ENCODE measurements at places on chromosomes 4 and X.

DNA sequence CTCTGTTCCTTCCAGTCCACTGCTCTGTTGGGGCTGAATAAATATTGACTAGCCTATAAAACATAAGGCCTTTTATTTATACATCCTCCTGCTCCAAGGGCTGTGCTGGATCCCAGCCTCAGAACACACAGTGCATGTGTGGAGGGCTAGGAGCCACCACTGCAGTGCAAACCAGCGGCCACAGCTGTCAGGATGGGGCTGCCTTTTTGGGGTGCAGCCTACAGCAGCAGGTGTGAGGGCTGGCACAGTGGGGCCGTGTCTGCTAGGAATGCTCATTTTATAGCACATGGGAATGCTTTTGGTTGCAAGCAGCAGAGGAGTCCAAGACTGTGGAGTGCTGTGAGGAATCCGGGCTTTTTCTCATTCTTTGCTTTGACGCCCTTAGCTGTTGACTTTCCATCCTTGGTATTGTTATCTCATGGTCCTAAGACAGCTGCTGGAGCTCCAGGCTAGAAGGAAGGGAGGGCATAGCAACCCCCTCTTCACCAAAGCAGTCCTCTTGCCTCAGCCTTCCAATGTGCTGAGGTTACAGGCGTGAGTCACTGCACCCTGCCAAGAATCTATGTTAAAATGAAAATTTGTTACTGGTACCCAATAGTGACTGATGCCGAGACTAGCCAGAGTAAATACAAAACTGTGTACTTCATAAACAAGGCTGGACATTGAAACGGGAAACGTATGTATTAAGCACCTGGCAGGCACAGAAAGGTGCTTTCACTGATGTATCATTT, 334.3 kb upstream of the GATB start:
- no peak for DNase-seq

DNA sequence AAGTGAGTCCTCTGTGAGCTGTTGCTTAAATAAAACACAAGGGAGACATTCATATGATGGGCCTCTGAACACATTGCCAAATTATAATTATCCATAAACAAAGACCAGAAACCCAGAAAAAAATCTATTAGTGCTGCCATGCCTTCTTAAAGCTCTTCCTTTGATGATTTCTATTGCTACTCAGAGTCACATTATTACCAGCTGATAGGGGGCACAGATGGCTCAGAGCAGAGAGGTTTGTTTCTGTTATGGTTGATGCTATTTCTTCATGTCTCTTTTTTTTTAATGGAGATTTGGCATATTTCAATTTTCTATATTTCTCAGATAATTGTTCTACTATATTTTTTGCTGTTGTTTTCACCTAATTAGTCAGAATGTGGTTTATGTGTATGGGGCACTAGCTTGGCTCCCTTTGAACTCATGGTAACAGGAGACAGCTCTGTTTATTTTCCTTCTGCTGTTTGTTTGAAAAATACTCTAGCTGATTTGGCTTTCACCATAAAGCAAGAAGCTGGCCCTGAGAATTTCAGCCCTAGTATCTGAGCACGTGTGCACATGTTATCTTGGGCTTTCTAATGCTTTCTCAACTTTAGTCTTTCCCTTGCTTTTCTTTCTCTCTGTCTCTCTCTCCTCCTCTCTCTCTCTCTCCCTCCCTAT, 568.8 kb downstream of the PPARGC1A start:
- DNase-seq, result no peak

GRCh38 chr4:82818664-82819662, 20.4 kb upstream of the SCD5 start:
- DNase-seq, result no peak

DNA sequence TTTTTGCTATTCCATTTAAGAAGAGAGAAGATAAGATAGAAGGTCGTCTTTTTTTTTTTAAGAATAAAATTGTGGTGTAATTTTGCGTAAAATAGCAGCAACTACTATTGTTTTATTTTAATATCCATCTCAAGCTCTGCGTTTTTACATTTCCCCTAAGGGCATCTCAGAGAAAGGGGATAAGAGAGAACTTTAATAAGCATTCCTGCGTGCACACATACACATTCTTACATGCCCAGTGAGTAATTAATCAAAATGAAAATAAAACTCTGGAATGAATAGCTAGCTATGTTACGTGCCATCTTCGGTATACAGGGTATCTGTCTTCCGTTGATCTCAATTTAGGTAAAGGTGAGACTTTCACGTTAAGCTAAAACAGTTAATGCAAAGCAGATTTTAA, 200.3 kb upstream of the TENM3 start:
- no peak for DNase-seq

DNA sequence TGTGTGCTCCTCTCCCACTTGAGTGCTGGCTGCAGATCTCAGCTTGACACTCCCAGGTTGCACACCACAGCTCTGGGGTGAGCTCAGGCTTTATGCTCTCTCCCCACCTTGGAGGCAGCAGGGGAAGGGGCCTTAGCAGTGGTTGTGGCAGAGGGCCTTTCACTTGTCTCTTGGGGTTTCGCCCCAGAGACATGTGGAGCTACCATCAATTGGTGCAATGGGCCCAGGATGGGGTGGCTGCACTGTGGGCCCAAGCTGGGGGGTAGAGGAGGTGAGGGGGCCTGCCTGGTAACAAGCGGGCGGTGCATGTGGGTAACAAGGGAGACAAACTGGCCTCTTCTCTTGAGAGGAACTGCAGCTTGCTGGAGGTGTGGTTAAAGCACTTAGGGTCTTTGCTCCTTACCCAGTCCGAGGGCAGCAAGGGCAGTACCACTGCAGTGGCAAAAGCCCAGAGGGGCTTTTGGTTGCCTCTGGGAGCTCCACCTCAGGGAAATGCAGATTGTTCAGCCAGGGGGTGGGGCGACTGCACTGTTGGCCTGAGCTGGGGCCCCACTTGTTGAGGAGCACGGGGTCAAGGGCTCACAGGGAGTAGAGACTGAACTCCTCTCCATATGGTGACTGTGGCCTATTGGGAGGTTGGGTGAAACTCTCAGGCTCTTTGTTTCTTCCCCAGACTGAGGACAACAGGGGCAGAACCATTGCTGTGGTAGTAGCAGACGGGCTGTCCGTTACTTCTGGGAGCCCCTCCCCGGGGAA, 30.5 kb upstream of the OR13H1 start:
- no peak for DNase-seq

DNA sequence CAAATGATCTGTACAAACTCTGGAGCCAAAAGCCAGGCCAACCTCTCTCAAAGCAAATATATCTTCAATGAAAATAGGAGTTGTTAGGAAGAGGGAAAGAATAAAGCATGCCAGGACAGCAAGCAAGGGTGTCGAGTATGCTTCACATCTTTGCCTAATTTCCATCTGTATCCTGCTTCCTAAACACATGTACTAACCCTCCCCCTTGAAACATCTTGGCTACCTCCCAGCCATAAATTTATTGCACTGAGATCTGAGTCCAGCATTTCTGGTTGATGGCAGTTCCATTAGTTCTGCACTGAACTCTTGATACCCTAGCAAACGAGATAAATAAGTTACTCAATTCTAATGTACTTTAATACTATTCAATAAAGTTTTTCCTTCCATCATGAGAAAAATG, 430.5 kb upstream of the TRAM1L1 start:
- DNase-seq, result no peak

DNA sequence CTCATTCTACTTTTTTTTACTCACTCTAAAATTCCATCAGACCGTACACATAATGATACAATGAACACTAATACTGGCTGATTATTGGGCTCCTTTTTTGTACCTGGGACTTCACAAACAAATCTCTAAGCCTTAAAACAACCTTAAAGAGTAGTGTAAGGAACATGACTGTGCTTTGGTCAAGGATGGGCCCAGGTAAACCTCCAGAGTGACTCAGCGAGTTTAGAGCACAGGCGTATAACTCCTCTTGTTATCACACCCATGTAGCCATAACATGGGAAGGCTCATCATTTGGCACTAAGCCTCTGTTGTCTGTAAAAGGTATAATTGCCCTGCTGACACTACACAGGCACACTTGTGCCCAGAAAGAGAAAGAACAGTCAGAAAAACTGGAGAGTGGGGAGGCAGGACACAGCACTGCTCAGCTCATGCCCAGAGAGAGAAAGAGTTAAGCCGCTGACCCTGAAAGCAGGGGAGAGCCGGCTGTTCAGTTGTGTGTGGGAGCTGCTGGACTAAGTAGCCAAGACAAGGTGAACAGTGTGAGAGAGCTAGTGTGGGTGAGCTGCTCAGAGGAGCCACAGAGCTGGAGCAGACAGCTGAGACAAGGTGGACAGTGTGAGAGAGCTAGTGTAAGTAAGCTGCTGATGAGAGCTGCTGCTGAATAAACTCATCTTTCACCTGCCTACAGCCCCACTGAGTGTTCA, 319.6 kb upstream of the BMP3 start:
- no peak for DNase-seq

GRCh38 chrX:2284601-2285000, 216.2 kb downstream of the DHRSX start:
- DNase-seq, result no peak

DNA sequence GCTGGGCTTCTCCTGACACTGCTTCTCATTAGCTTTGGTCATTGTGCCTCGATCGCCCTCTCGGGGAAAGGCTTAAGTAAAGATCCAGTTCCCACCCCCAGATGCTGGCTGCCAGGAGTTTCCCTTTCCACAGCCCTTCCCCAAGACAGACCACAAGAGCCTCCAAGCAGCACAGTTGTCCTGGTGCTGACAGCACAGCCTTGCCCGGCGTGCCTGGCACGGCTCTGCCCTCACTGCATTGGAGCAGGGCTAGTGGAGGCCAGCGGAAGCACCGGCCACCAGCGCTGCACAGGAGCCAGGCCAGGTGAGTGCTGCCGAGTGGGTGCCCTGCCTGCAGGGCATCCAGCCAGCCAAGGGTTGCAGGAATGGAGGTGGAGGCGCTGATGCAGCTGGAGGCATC, 9.7 kb upstream of the MSANTD1 start:
- DNase-seq, result no peak

- no peak for DNase-seq
Observed at GRCh38 chr4:2768124-2768523, 12.0 kb upstream of the TNIP2 start.

DNA sequence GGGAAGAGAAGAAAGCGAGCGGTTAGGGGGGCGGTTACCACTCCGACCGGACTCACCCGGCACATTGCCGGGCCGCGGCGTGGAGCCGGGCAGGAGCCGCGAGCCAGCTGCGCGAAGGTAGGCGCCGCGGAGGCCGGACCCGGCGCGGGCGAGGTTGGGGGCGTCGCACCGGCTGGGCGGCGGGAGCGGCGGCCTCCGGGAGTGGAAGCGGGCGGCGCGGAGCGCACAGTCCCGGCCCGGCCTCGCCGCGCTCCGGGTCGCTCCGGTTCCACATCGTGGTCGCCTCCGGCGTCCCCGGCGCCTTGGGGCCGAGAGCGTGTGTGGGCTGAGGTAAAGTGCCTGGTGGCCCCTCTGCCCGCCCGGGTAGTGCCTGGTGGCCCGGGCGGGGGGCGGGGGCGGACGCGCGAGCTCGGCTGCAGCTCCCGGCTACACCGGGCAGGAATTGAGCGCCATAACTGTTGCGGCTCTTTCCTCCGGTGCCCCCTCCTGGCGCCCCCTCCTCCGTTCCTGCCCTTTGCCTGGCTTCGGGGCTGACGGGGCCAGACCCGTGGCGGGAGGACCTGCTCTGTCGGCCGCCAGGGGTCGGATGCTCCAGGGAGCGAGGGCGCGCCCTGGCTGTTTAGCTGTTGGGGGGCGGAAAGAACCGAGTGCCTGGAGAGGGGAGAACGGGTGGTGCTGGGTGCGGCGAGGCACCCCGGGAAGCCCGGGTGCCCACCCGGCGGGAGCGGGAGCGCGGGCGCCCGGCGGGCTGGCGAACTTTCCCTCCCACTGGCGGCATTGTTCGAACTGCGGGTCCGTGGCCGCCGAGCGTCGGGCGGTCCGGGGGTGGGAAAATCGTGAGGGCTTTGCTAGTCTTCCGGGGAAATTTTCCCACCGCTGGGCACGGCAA, 626 bp downstream of the JADE3 start:
- peak; percentile 26 for DNase-seq

- no peak for DNase-seq
Observed at GRCh38 chr4:23962462-23962861, 72.6 kb upstream of the PPARGC1A start.

DNA sequence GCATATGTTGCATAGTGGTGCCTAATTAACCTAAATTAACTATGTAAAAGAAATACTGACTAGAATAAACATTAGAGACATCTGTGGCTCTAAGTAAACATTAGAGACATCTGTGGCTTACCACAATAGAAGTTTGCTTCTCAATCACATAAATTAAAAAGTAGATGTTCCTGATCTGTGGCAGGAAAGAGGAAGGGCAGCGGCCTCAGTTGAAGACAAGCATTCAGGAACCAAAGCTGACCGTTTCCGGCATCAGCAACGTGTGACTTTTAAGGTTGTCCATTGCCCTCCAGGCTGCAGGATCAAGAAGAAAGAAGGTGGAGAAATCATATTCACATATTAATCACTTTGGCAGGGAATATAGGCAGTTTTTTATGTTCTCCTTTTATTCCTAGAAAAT, 336.3 kb upstream of the TRAM1L1 start:
- no peak for DNase-seq

GRCh38 chrX:16839852-16840460, 30.2 kb downstream of the RBBP7 start:
- no peak for DNase-seq

DNA sequence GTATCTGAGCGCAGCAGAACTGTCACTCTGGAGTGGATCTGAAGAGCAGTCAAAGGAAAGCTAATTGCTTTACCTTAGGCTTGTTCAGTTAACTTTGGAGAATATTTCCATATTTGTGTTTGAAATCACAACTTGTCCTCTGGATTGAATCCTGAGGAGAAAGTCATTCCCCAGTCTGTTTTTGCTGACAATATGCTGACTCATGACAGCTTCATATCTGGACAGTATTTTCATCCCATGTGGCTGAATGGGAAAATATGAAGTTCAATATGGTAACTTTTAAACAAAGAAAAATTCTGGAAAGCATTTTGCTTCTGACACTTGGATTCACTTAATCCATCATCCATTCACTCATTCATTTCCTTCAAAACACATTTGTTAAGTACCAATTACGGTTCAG, 46.3 kb upstream of the MAGEC3 start:
- no peak for DNase-seq

DNA sequence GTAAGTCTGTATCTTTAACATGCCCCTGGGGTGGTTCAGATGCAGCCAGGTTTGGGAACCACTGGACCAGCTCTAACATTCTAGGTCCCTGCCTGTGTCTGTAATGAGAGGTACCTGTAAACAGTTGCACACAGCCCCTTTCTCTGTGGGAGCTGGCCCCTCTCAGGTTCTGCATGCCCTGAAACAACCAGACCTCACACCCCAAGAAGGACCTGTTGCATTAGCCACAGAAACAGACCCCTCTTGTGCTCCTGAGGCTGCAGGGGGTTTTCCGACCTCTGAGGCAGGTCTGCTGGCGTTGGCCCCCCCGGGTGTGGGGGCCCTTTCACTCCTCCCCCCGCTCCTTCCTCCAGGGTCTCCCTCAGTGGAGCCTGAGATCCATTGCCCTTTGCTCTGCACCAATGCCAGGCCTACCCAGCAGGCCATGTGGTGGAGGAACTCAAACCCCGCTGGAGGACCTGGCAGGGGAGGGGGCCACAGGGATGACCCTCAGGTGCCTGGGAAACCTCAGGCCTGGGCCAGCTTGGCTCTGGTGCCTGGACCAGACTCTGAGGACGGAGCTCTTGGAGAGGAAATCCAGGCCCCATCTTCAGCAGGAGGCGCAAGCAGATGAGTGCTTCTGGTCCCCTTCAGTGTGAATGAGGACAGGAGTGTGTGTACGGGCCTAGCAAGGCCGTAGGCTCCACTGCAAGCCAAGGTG, 61.4 kb upstream of the PJA1 start:
- no peak for DNase-seq

Measured in GM12891 (cell line).